ENCODE measurements at places on chromosomes 3 and 15. TPM values are rescaled to one million over a fixed set of nuclear protein-coding genes. Genes with fewer than 3 reads are reported as not detected.

Gene POTEB2
- not detected for total RNA-seq

Gene PLS1
- 2.1 TPM for total RNA-seq

Gene MAGI1
- total RNA-seq = 18.6 TPM

Gene ERC2
- not detected for total RNA-seq

Gene TERB2
- not detected for total RNA-seq

Gene SLC6A20
- total RNA-seq = 0.14 TPM

Gene SLC7A14
- total RNA-seq = 3.9 TPM

Gene CCDC54
- total RNA-seq = not detected

Gene REC114
- not detected for total RNA-seq

Gene SH3GL3
- total RNA-seq = not detected
